NCI-H1092 treated with DMSO at 0.1 percent for 48 hours (cell line): ENCODE measurements at places on chromosomes 2 and 18.
A peak's percentile ranks its signal among the peaks of the same experiment; 100 is the strongest.

DNA sequence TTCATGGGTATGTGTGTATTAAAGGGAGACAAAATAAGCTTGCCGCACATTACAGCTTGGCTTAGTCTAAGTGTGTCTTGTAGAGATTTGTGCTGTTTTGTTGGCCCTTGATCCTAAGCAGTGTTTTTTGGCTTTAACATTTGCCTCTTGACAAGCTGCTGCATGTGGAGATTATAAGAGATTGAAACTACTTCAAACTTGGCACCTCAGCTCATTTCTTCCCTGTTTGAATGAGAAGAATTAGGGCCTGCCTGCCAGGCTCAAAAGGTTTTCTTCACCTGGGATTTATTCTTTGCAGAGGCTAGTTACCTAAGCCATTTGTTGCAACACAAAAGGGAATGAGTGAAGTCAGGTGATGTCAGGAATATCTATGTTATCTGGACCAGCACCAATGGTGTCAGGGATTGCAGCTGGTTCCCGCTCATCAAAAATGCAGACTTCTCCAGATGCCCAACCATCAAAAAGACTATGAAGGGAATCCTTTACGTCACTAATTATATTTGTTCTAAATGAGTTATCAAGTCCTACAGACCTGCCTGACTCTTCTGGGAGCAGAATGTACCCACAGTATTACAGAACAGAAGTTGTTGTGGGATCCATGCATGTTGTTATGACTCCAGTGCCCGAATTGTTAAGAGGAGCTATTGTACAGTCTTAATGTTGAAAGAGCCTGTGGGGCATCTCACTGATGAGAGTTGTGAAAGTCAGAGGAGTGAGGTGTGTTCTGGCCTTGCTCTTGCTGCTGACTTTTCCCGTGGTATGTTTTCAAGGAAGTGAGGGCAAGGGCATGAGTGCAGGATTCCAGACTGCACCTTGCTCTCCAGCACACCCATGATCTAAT lies 31.0 kb downstream of the ABCA12 start:
- no peak for DNase-seq

GRCh38 chr2:66839551-66840320 lies 404.8 kb downstream of the MEIS1 start:
- DNase-seq: no peak

DNA sequence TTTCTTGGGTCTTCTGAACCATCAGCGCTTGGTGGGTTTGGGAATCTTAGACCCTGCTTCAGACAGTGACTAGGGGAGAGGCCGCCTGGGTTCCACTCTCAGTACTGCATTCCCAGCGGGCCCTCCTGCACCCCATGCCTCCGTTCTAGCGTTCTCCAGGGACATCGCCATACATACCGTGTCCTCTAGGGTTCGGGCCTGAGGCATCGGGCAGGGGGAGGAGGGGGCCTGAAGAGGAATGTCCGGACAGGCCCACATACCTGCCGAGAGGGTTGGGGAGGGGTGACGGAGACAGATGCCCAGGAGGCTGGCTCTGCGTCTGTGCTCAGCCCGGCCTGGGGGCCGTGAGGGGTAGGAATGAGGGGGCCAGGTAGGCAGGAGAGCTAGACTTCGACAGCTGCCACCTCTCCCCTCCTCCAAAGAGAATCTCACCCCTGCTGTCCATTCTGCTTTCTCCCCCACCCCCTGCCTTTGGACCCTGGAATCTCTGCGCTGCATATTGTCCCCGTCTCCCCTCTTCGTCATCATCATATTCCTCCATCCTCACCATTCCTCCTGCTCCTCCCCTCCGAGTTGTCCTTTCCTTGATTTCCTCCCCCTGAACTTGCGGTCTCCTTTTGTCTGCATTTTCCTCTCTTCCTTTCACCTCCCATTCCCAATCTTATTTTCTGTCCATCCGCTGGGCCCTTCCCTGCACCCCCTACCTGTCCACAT lies 7.8 kb upstream of the WNT10A start:
- no peak for DNase-seq

DNA sequence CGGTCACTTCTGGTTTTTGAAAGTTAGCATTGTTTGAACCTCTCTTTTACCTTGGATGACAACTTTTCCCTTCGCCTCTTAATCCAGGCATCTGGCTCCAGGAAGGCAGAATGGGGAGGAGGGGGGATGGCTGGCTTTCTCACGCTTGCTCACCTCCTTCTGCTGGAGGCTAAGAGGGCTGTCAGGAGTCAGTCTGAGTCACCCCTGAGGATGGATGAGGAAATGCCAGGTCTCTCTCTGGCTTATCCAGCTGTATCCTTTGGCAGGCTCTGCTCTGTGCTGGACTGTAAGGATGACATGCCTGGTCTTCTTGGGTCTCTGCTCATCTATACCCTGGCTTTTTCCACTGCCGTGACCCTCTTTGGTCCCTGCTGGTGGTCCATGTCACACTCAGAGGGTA lies 142.9 kb upstream of the GYPC start:
- no peak for DNase-seq

DNA sequence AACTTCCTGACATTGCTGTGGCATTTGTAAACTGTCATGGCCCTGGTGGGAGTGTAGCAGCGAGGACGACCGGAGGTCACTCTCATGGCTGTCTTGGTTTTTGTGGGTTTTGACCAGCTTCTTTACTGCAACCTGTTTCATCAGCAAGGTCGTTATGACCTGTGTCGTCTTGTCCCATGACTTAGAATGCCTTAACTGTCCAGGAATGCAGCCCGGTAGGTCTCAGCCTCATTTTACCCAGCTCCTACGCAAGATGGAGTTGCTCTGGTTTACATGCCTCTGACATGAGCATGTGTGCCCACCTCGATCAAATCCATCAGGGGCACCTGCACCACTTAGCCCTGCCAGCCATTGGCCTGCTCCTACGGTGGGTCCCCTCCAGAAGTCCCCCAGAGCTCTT lies 32.9 kb upstream of the SLC66A3 start:
- no peak for DNase-seq

DNA sequence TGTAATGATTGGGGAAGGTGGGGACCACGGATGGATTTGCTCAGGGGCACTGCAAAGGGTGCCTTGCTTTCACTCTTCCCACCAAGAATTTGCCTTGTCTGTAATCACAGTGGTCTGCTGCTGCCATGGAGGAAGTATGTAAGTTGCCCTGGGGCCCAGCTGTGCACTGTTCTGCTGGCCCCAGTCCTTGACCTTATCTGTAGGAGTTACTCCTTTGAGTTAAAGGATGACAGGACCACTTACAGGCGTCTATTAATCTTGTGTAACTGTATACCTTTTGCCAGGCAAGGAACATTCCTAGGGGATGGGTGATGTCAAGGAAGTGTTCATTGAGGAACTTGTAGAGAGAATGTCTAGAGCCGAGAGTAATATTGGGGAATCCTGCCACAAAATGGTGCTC lies 212.8 kb upstream of the LRRTM1 start:
- DNase-seq: no peak

DNA sequence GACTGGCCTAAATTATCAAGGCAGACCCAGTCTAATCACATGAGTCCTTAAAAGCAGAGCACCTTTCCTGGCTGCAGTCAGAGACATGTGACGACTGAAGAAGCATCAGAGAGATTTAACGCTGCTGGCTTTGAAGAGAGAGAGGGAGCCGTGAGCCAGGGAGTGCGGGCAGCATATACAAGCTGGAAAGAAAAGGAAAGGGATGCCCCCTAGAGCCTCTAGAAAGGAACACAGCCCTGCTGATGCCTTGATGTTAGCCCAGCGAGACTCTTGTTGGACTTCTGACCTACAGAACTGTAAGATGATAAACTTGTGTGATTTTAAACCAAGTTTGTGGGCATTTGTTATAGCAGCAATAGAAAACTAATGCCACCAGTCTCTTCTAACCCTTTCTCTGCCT lies 58.1 kb downstream of the HEATR5B start:
- DNase-seq: no peak

GRCh38 chr2:36170805-36171204 lies 184.8 kb upstream of the CRIM1 start:
- DNase-seq: no peak

DNA sequence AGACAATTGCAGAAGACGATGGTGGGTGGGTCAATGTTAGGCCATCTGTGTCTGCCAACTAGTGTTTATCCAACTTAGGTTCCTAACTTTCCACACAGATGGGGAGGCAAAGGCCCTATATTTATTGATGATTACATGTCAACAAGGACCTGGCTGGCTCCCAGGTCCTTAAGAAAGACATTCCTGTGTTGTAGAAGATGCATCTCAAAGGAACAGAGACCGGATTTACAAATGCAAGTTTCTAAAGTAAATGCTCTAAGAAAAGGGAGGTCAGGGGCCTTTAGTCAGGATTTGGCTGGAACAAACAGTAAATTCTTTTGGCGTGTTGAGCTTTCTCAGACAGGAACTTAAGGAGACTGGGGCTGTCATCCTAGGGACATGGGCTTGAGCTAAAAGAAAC lies 175.0 kb downstream of the SH3BP4 start:
- no peak for DNase-seq

GRCh38 chr2:41320491-41320890 lies 727.3 kb upstream of the PKDCC start:
- no peak for DNase-seq

DNA sequence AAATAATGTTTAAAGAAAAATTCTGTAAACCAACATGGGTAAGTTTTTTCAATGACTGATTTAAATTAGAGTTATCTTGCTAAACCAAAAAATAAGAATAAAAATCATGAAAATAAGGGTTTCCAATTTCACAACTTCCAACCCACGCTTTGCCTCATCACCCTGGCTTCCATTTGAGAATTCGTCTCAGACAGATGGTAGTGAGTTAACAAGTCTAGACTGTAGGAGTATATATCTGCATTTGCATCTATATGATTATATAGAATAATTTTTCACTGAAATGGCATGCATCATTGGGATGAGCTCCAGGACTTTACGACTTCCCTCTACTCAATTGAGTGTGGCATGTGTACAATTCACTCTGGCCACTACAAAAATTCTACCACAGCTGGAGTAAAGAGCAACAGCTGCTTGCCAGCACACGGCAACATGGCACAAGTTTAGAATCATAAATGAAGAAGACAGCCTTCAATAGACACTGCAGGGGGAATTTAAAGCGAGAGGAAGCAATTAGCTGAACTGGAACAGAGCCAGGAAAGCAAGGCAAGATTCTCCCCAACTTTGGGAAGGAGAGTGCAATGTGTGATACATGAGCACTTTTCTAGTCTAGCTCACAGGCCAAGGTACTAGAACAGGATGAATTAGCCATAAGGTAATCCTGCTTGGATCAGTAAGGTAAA lies 1673.5 kb upstream of the CELF4 start:
- DNase-seq: no peak

DNA sequence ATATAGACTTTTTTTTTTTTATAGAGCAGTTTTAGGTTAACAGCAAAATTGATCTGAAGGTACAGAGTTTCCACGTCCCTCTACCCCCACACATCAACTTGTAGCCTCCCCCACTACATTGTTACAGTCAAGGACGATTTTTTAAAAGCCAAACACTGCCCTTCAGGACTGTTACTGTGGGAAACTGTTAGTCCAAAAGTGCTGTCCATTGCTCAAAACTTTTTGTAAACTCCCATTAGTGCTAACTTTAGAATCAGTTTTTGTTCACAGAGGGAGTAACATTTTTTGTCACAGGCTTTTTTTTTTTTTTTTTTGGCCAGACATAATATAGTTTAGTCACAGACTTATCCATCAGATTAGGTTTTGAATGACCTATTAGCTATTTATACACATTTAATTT lies 24.1 kb downstream of the ELP2 start:
- DNase-seq: no peak

- no peak for DNase-seq
Observed at GRCh38 chr2:85134255-85134895, 1.2 kb downstream of the TCF7L1 start.

DNA sequence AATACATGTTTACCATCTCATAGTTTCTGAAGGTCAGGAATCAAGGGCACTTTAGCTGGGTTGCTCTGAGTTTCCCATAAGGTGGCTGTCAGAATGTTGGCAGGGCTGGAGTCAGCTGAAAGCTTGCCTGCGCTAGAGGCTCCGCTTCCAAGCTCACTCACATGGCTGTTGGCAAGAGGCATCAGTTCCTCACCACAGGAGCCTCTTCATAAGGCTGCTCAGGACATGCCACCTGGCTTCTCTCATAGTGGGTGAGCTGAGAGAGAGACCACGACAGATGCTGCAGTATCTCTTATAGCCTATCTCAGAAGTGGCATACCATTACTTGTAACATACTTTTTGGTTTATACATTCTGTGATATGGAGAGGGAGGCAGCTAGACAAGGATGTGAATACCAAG lies 7.2 kb downstream of the HADHB start:
- DNase-seq: peak; percentile 49
